ENCODE measurements at places on chromosomes 3 and 15.

GRCh38 chr15:95327661-95328060 lies 1002.8 kb upstream of the NR2F2 start:
- DNase-seq = no peak

- DNase-seq = no peak
Observed at GRCh38 chr3:25960776-25961175, 170.9 kb downstream of the OXSM start.

GRCh38 chr3:122942937-122943827 lies 84.4 kb downstream of the SEMA5B start:
- peak; percentile 75 for DNase-seq

GRCh38 chr15:81304226-81304625 lies 19.7 kb downstream of the STARD5 start:
- no peak for DNase-seq

- DNase-seq = no peak
Observed at GRCh38 chr3:41011854-41012253, 187.5 kb upstream of the CTNNB1 start.

- DNase-seq = peak; percentile 39
Observed at GRCh38 chr3:100023150-100023549, 91.2 kb downstream of the FILIP1L start.

- no peak for DNase-seq
Observed at GRCh38 chr15:46956881-46957280, 760.4 kb upstream of the SEMA6D start.

- DNase-seq = no peak
Observed at GRCh38 chr15:43125100-43125661, 8.2 kb upstream of the TMEM62 start.

DNA sequence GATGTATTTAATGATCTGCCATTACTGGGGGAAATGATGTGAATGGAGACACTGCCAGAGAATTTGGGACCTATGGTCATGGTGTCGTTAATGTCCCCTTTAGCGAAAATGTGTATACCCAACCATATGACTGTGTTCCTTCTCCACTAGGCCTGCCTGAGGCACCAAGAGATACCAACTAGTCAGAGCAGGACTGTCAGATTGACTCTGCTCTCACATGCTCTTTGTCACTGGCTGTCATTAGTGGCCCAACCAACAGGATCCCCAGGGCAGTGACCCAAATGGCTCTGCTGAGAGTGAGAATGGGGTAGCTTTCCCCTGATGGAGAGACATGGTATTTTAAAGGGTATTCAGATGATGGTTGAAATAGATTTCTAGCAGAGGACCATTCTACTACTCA lies 2.8 kb downstream of the TAGLN3 start:
- DNase-seq = no peak
